ENCODE measurements at places on chromosomes 5 and 9.
A peak's percentile ranks its signal among the peaks of the same experiment; 100 is the strongest.

DNA sequence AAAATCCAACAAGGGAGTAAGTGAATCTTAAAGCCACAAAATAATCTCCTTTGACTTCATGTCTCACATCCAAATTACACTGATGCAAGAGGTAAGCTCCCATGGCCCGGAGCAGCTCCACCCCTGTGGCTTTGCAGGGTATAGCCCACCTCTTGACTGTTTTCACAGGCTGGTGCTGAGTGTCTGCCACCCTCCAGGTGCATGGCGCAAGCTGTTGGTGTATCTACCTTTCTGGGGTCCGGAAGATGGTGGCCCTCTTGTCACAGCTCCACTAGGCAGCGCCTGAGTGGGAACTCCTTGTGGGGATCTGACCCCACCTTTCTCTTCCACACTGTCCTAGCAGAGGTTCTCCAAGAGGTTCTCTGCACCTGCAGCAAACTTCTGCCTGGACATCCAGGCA lies 1051.1 kb upstream of the CDH6 start:
- DNase-seq = no peak

- DNase-seq = no peak
Observed at GRCh38 chr9:115838417-115838816, 315.2 kb upstream of the PAPPA start.

- peak; percentile 92 for DNase-seq
Observed at GRCh38 chr9:136626740-136627642, 35.7 kb upstream of the EGFL7 start.

DNA sequence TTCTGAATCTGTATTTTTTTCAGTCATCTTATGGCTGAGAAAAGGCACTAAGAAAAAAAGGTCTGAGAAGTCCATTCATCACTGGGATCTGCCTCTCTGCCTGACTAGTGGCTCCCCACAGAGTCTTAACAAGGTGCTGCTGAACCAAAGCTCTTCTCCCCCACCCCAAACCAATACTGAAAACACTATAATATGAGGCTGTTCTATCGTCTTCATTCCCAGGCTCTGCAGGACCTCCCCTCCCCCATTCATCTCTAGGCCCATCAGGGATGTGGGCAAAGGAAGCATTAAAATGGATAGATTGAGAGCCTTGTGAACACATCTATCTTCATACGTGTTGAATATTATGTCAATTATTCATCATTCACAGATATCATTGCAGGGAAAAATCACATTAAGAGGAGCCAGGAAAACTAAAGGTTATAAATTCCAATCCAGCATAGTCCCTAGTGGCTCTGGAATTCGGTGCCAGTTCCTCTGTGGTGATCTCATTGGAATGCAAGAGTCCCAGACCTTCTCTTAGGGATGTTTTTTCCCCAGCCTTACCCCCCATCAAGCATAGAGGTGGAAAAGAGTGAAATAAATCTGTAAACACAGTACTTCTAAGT lies 44.3 kb upstream of the GPR151 start:
- DNase-seq = no peak

- no peak for DNase-seq
Observed at GRCh38 chr5:105503950-105504349, 1941.4 kb upstream of the NUDT12 start.

- DNase-seq = no peak
Observed at GRCh38 chr9:21333226-21333625, 2.0 kb downstream of the KLHL9 start.

- no peak for DNase-seq
Observed at GRCh38 chr9:36187414-36187813, 3.3 kb upstream of the CLTA start.

- DNase-seq = no peak
Observed at GRCh38 chr9:134486143-134486591, 155.4 kb upstream of the COL5A1 start.

- peak; percentile 77 for DNase-seq
Observed at GRCh38 chr5:139709582-139710318, 61.6 kb downstream of the CXXC5 start.

DNA sequence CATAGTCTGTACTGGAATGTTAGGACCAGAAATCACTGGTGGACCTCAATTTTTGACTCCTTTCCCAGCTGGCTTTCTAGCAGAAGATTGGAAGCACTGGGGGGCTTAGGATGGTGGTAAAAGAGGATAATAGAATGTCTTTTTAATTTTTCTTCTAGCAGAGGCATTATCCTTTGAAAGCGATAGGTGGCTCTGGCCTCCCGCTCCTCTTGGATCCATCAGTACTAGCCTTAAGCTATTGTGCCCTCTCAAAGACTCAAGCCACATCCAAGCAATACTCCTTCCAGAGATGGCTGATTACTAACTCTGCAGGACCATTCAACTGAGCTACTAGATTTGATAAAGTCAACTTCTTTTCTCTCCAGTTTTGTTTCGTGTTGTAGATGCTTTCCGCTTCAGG lies 610.6 kb downstream of the CDH12 start:
- DNase-seq = no peak

GRCh38 chr9:130298662-130299279 lies 33.2 kb downstream of the HMCN2 start:
- no peak for DNase-seq

DNA sequence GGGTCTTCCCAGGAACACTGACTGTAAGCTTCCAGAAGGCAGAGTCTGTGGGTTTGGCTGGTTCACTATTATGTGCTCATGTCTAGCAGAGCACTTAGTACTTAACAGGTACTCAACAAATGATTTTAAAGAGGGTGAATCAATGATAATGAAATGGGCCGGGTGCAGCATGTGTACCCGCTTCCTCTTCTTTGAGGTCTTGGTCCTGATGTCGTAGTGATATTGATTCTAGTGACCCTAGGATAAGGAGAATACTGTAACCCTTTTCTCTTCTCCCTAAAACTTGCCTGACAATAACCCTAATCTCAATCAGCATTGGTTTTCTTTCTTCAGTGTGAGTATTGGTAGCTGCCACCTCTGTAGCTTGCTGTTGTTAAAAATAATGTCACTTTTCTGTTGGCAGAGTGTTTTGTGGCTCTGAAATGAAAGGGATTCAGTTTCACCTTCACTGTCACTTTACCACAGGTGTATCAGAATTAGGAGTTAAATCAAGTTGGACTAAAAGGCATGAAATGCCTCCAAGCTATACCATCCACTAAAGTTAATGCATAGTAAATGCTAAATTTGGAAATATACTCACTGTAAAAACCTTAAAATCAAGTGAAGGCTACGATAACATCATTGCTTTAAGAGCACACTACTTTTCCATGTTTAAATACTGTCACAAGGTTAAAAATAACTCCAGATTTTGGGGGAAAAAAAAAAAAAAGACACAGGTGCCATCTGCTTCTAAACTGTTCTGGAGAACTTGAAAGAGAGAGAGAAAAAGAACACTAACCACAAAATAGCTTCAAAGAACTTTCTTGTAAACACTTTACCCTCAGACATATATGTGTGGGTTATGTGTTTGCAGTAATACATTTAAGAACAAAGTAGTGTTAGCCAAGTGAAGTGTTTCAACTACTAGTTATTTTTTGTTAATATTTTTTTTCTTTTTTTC lies 6.0 kb downstream of the CAMK4 start:
- DNase-seq = no peak

- DNase-seq = no peak
Observed at GRCh38 chr5:77280036-77280435, 69.6 kb downstream of the PDE8B start.

DNA sequence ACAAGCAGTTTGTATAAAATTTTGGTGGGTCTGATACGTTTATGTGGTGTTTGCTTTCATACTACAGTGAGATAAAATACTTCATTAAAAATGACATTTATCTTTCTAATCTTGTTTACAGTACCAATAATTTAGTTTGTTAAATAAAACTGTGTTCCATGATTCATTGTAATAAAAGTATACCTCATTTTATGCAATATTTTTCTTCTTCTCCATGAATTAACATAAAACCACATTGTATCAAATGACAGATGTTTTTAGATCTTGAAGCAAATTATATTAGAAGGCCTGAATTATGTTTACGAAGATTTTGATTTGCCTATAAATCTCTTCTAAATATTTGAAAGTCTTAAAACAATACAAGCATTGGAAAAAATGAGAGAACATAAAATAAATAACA lies 1443.0 kb upstream of the CDH6 start:
- DNase-seq = no peak

- DNase-seq = no peak
Observed at GRCh38 chr9:116280529-116280928, 126.9 kb downstream of the PAPPA start.

- no peak for DNase-seq
Observed at GRCh38 chr5:134084022-134084565, 30.4 kb upstream of the TCF7 start.

GRCh38 chr5:146816775-146817387 lies 61.7 kb downstream of the PPP2R2B start:
- no peak for DNase-seq

DNA sequence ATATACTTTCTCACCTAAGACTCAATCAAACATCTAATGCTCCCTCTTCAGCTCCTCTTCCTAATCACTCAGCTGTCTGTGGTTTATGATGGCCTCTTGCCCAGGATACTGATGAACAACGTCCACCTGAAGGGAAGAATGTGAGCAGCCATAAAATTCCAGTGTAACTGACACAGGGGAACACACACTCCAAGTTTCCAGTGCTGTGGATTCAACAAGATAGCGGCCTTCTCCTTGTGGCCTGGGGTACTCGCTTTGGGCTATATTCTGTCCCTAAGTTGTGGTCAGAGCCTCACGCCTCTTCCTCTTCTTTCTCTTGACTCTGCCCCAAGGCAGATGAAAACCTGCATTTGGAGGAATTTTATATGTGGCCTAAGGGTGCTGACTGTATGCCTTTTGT lies 11.7 kb downstream of the B4GALT1 start:
- no peak for DNase-seq

- no peak for DNase-seq
Observed at GRCh38 chr5:35626108-35626507, 8.4 kb downstream of the SPEF2 start.

DNA sequence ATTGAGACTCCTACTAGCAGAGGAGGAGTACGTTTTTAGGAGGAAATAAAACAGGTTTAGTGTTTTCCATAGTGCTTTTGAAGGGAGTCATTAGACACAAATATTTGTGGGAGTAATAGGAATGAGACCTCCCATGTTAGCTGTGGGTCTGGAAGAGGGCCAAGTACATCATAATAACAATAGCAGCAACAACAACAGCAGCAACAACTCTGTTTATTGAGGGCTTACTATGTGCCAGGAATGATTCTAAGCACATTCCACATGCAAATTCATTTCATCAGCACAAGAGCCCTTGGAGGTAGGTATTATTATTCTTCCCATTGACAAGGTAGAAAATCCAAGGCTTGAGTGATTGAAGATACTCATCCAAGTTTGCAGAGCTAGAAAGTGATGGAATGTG lies 384.2 kb upstream of the RPS23 start:
- DNase-seq = no peak

GRCh38 chr5:59767681-59768151 lies 125.8 kb downstream of the PDE4D start:
- DNase-seq = peak; percentile 38

DNA sequence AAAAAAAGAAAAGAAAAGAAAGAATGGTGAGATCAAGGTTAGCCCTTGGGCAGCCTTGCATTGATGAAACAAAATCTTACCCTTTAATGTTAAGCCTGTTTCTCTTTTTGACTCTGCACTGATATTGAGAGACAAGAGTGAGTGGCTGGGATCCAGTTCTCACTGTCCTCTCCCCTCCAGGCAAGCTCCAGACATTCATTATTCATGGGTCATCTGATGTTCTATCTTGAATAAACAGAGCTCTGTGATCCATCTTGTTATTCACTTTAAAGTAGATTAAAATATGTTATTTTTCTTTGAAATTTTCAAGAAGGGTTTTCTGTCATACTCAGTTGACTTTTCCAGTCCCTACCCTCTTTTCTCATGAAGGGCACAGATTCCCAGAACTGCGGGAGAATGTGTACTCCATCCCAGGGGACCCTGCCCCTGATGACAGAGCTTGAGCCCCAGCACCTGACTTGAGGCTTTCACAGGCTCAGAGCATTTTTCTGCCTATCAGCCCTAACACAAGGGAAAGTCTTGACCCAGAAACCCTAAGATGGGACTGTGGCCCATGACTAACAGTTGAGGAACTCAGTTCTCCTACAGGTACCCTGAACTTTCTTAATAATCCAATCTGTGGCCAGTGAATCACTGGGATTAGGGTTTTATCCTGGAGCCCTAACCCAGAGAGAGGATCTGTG lies 24.1 kb downstream of the ACTL7B start:
- no peak for DNase-seq

- DNase-seq = peak; percentile 73
Observed at GRCh38 chr5:175867587-175868347, 3.6 kb upstream of the CPLX2 start.

DNA sequence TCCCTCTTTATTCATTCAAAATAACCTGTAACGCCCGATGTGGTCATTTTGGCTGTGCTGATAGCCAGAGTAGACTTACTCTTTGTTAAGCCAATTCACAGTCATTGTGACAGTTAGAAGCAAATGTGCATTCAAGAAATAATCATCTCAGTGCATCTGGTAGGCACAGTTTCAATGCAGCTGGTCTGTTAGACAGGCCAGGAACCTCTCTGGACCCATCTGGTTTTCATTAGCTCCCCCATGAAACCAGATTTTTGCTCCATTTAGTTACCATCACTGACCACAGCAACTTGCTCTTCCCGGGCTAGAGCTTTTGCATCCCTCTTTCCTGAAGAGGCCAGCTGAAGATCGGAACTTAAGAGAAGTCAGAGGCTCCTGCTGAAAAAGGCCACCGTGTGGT lies 284.2 kb downstream of the NSG2 start:
- no peak for DNase-seq

DNA sequence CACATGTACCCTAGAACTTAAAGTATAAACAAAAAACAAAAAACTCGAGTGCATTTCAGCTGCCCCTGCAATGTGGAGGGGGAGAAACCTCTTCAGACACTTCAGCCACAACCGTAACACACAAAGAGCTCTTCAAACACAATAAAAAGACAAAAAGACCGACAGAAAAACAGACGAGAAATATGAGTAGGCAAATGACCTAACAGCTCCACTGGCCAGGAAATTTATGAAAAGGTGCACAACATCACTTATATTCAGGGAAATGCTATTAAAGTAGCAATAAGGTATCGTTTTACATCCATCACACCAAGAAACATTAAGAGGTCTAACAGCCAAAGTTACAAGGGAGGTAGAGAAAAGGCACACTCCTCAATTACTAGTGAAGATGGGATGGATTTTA lies 6.2 kb downstream of the ZBED3 start:
- peak; percentile 88 for DNase-seq

GRCh38 chr9:104144336-104144735 lies 50.2 kb downstream of the SMC2 start:
- no peak for DNase-seq

GRCh38 chr5:72166070-72166979 lies 59.0 kb downstream of the MAP1B start:
- DNase-seq = peak; percentile 61

GRCh38 chr5:41482715-41483114 lies 27.7 kb downstream of the PLCXD3 start:
- no peak for DNase-seq

GRCh38 chr5:131316026-131316425 lies 52.2 kb downstream of the CDC42SE2 start:
- DNase-seq = no peak

- no peak for DNase-seq
Observed at GRCh38 chr9:130892477-130893304, 3.9 kb downstream of the QRFP start.

GRCh38 chr5:11384441-11385250 lies 519.6 kb downstream of the CTNND2 start:
- peak; percentile 35 for DNase-seq

Measured in NCI-H1417 (cell line).